ENCODE measurements at places on chromosomes 1 and 21.

DNA sequence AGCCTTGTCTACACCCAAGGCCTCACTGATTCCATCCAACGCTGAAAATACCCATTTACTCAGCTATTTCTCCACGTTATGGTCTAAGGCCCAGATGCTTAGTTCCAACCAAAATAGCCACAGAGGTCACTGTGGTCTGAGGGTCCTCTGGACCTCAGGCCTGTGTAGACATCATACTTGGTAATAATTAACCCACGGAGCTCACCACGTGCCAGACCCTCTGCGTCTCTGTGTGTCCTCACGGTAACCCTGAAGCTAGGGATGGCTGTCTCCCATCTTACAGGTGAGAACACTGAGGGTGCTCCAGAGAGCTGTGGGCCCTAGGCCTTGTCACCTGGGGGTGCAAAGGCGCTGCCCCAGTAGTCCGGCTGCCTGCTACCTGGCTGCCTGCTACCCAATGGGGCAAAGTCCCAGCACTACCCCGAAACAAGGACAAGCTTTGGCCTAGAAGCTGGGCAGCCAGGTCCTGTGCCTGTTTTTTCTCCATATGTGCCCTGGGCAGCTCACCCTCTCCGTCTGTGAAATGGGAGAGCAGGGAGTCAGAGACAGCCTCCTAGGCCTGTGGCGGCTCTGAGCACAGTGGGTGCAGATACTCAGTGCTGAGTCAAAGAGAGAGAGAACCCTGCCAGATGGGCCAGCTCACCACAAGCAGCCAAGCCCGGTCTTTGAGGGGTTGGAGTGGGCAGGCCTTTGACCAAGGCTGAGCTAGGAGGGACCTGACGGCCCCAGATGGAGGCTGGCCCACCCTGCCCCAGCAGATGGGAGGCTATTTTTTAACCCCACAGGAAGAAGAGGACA is 17.0 kb upstream of the RUNX3 start:
- DNase-seq: no peak

GRCh38 chr1:9294405-9294773 is 1.7 kb downstream of the SPSB1 start:
- no peak for DNase-seq

DNA sequence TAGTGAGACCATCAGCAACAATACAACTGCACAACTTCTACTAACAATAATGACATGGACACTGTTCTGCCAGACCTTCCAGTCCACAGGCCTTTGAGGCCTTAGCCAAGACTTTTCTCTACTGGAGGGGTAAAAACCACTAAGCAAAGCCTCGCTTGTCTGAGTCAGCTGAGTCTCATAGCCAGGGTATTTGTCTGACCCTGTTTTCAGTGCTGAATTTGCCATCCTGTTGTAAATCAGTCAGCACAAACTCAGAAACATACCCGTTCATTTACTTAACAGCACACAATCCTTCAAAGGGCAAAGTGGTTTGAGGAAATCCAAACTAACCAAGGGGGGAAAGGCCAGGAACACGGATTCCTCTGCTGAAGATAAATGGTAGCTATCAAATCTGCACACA is 537.8 kb downstream of the SMYD3 start:
- no peak for DNase-seq

- no peak for DNase-seq
Observed at GRCh38 chr1:58231204-58231603, 315.3 kb downstream of the OMA1 start.

DNA sequence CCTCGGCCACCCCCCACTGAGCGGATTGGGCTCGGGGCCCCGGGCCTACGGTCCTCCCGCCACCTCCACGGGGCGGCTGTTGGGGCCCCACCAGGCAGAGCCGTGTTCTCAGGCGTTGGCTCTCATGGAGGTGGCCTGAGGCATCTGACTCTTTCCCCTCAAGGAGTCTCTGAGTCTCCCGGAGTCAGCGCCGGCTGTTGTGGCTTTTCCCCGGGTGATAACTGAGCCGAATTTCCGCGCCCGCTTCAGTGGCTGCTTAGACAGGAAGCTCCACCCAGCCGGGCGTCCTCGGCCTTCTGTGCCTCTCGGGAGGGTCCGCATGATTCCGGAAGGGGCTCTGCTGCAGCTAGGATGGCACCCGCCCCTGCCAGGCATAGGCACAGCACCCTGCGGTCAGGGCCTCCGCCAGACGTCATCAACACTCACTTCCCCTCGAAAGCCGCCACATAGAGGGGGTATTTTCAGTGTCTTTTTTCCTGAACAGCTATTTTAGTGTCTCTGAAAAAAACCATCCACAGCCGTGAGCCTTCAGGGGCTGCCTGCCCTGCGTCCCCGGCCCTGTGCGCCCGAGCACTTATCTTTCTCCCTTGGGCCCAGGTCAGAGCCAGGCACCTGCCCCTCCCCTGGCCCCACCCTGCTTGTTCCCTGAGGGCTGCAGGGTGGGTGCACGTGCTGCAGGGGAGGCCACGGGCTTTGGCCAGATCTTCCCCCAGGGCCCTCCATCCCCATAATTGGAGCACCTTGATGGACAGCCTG is 72.9 kb downstream of the SKI start:
- peak; percentile 91 for DNase-seq

- DNase-seq: no peak
Observed at GRCh38 chr1:202565890-202566602, 144.2 kb downstream of the SYT2 start.

- DNase-seq: no peak
Observed at GRCh38 chr1:209387969-209388329, 195.6 kb upstream of the CAMK1G start.

- no peak for DNase-seq
Observed at GRCh38 chr1:38076038-38076437, 29.4 kb upstream of the POU3F1 start.

- no peak for DNase-seq
Observed at GRCh38 chr1:67367370-67368045, 59.8 kb downstream of the IL12RB2 start.

DNA sequence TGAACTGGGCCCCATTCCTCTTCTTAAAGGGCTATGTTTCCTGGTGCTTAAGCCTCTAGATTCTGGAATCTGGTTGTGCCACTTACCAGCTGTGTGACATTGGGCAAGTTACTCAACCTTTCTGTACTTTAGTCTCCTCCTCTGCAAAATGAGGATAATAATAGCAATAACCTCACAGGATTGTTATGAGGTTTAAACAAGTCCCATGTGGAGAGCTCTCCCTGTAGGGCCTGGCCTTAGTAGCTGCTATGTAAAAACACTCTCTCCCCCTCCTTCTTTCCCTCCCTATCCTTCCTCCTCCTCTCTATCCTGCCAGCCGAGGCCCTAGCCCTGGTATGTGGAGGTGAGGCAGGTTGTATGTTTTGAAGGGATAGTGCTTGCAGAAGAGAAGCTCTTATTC is 8.2 kb upstream of the PEAR1 start:
- no peak for DNase-seq

DNA sequence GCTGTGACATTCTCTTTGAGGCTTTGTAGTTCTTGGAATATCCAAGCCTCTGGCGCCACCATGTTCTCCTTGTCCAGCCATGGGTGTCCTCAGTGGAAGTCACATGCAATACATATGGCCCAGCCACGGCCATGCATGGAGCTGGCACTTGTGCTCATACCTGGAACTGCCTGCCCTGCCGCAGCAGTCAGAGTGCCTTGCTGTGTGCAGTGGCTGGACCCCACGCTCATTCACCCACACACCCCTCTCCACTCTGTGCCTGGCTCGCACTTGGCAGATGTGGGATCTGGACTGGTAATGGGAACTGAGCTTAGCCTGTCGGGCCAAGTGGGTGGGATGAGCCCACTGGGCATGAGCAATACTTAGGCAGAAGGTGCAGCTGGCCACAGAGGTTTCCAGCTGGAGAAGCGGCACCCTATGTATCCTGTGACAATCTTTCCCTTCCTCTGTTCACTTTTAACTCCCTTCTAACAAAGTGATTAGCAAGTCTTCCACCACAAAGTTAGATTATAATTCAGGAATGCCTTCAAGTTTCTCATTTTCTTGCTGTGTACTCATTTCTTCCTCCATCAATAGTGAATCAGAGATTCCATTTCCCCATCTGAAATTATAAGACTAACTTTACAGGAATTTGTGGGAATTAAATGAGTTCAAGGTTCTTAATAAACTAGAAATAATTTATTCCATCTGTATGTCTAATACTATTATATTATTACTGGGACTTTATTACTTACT is 351.6 kb upstream of the NCAM2 start:
- DNase-seq: no peak

DNA sequence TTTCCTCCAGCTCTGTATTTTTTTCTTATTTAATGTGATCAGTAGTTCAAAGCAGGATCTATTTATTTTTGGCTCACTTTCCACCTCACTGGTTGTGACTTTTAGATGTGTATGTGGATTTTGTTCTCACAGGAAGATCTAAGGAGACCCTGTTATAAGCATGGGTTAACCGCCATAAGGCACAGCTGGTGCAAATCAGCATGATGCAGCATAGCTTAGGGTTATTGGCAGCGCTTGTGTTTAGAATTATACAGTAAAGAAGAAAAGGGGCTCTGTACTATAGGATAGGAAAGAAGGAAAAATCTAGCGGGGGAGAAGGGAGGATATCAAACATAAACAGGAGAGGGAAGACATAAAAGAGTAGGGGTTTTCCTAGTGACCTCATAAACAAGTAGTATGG is 26.9 kb upstream of the RGL1 start:
- DNase-seq: no peak

- no peak for DNase-seq
Observed at GRCh38 chr1:98981917-98982513, 22.6 kb downstream of the PLPPR5 start.

DNA sequence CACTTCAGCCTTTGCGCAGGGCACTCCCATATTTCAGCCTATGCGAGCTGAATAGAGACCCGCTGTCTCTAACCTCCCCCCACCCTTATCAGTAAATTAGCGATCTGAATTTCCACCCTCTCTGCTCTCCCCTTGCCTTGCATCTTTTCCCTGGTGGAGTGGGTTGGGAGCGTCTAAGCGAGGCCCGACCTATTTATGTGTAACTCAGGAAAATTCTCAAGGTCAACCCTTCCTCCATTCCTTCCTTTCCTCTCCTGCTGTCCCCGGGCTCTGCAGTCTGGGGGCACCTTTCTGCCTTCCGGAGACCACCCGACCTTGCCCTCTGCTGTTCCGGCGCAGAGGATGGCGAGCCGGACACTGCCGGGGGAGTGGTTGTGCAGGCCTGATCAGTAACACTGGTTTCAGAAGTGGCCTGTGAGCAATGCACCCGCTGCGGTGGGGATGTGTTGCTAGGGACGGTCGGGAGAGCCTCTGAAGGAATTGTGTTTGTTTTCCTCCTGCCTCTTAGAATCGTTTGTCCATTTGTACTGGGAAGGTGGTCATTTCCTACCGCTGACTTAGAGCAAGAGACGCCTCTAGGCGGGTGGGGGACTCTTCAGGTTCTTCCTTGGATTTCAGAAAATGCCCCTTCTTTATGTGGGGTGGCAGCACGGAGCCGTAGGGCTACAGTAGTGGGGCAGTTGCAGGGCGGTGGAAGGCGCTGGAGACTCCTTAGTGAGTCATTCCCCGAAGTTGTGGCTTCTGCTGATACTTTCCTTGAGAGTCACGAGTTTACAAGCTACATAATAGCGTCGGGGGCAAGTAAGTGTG is 513 bp downstream of the MGST3 start:
- peak; percentile 12 for DNase-seq

DNA sequence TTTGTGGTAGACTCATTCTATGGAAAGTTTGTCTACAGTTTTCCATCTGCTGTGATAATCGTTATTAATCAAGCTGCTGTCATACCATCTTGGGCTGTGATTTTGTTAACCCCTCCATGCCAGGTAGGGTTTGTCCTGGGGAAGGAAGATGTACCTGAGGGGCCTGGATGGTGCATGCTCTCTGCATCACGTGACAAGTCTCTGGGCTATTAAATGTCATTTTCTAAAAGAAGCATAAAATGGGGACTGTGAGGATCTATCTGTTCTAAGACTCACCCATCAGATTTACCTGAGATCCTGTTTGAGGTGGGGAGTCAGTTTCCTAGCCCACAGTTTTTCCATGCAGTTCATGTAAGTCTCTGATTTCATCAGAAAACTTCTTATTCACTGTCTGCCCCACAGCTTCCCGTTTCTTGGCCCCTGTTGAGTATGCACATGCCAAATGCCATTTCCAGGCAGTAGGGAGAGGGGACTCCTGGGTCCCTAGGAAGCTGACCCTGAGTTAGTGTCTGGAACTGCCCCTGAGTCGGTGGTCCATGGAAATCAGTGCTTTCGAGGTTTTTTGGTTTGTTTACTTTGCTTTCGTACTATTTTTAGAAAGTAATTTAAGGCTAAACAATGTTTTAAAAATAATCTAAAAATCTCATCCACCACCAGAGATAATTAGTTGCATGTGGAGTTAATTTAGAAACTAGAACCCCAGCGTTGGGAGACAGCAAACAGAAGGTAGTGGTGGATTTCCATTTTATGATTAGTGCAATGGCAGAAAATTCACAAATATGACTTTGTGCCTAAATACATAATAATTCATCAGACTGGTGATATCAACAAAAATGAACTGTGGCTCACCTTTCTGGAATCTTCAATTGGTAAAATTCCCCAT is 46.7 kb downstream of the ZBTB18 start:
- DNase-seq: no peak

DNA sequence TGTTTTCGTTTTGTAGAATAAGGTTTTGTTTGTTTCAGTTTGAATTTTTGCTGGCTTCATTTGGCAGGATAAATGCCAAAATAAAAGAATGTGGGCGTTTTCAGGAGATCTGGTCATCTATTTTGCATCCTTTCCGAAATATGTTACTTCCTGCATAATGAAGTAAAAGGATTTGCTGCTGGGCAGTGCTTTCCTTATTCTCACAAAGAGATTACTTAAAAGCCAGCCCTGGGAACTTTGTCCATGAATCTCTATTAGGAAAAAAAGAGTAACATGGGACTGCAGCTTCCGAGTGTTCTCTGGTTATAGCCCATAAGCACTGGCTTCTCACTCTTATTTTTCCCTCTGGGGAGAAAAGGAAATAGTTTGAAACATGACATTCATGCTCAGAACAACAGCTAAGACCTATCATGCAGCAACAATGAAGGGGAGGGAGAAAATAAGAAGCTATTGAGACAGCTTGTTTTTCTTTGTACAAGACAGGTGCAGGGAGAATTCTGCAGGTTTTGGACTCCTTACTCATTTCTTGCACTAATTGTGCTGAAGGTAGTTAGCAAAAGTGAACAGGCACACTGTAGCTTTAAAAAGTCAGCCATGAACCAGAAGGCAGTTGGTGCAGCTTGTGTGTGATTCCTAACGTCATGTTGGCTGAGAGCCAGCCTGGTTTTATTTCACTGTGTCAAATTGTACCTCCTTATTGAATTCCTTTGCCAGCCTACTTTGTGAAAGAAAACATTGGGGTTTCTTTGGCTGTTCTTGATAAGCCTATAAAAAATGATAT is at the start of gene SAMD13:
Gene SAMD13, plus strand, starts transcription at position 705 of the 781 bp plus-strand sequence. CDS start 1,527 bp downstream, outside the sequence.
- DNase-seq: peak; percentile 21

- no peak for DNase-seq
Observed at GRCh38 chr21:26406526-26406925, 166.6 kb downstream of the CYYR1 start.

GRCh38 chr21:34970167-34970500 is 79.0 kb downstream of the RUNX1 start:
- DNase-seq: no peak

GRCh38 chr21:36909423-36909822 is 57.0 kb downstream of the HLCS start:
- DNase-seq: no peak

Measured in T-helper 9 cell (primary cell).